ENCODE measurements at places on chromosomes 7 and 10.

- no peak for DNase-seq
Measured at GRCh38 chr7:42164881-42165428, 72.1 kb downstream of the GLI3 start.

DNA sequence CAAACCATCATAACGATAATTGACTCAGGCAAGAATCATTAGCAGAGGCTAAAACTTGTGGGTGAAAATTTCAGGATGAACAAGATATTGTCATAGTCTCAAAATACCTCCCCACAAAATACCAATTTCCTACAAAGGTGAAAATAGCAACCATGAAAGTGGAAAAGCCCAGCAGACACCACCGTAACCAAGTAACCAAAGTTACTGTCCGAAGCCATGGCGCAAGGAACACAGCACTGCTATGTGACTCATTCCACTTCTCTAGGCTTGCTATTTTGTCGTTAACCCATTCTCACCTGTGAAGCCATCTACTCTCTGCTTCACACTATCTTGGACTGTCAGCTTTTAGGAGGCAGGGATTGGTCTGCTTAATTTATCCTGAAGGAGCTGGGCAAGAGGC is 113.8 kb upstream of the CACUL1 start:
- no peak for DNase-seq

DNA sequence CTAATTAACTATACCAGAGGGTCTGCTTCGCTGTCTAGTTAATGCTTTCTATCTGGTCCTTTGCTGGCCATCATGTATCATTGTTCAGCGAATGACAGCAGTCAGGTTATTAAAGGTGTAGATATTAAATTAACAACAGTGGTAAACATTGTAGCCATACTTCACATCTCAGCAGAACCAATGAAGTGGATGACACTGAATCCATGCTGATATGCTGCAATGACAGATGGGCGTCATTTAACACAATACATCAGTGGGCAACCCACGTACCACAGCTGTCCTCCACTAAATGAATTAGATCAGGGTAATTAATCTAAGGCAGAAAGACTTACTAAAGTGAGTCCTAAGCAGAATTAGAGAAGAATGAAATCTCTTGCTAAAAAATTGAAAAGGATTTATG is 767.2 kb downstream of the NXPH1 start:
- DNase-seq: no peak

DNA sequence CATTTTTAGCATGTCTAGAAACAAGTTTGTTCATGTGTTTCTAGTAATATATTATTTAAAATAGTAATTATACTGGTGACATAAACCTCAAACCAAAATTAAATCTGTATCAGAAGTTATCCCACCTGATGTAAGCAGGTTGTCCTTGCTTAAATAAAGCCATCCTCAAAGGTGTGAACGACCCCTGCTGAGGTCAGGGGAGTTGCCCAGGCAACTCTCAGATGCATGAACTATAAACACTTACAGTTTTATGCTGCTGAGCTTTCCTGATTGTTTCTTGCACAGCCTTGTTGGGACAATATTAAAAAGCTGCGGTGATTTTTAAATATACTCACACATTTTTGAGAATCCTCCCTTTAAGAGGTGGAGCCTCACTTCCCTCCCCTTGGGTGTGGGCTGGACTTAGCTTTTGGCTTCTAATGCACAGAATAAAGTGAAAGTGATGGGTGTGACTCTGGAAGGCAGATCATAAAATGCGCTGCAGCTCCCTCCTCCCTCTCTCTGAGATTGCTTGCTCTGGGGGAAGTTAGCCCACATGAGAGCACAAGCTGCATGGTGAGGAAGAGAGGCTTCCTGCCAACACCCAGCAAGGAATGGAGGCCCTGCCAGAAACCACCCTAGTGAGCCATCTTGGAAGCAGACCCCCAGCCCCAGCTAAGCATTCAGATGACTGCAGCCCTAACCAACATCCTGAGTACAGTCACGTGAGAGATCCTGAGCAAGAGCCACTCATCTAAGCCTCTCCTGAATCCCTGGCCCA is 152.7 kb downstream of the SKIDA1 start:
- peak; percentile 1 for DNase-seq

DNA sequence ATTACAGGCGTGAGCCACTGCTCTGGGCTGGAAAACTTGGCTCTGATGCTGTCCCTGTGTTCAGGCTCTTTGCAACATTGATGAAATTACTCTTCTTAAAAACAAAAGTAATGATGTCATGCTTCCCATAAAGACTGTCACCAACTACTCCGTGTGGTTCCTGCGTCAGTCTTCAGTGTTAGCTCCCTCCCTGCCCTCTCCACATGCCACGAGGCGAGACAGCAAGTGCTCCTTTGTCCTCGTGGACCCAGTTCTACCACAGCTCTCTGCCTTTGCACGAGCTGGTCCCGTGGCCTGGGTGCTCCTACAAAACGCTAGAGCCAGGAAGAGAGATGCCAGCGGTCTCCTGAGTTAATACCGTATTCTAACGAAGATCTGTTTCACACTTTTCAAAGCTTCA is 194.5 kb downstream of the SDK1 start:
- no peak for DNase-seq

DNA sequence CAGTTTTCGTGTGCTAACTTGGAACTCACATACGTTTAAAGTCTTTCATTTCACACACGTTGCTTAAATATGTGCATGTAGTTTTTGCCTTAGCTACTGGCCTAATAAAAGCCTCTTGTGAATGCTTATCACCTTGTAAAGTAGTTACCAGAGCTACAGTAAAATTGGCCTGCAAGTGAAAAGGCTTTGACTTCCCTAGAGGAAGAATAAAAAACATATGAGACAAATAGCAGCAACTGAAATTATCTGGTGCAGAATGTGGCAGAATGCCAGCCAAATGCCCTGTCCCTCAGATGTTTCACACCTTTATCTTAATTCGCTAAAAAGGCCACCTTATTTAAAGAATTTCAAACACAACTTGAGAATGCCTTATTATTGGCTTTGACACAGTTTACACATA is 28.1 kb upstream of the RPA3 start:
- DNase-seq: no peak

- DNase-seq: no peak
Measured at GRCh38 chr7:139106959-139107358, 2.6 kb downstream of the ZC3HAV1 start.
